Stimulated activated naive CD8-positive, alpha-beta T cell treated with anti-CD3 and anti-CD28 coated beads, Interleukin-15, Interleukin-2, amounts not matched to agents 100 U/mL and 50 U/mL, for 24 hours (primary cell): ENCODE measurements at places on chromosomes 13 and 19.

GRCh38 chr13:42478531-42479156 lies 95.3 kb upstream of the TNFSF11 start:
- no peak for DNase-seq

DNA sequence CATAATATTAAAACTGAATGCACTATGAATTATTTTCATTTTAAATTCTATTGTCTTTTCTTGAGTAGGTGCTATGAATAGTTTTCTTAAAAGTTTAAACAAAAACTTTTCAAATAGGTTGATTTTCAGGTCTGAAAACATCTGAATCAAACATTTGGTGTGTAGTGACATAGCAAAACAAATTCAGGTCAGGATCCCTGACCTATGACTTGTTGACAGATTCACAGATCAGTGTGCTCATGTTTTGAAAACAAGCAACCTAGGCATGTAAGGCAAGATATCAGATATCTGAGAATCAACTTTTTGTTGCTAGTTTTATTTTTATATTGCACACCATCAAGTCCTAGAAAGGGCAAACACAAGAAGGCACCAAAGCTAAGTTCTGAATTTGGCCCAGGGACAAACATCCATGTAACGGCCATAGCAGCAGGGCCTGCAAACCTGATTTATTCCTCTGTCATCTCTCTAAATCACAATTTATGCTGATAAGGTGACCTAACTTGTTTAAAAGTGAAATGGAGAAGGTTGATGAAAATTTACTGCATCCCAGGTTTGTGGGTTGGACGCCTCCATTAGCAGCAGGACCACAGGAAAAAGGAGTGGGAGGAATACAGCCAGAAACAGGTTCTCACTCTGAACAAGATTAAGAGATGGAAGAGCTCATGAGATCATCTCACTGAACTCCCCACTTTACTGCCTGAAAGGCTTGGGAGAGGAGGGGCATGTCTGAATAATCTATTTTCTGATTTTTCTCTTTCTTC lies 337.7 kb downstream of the KCNRG start:
- no peak for DNase-seq

DNA sequence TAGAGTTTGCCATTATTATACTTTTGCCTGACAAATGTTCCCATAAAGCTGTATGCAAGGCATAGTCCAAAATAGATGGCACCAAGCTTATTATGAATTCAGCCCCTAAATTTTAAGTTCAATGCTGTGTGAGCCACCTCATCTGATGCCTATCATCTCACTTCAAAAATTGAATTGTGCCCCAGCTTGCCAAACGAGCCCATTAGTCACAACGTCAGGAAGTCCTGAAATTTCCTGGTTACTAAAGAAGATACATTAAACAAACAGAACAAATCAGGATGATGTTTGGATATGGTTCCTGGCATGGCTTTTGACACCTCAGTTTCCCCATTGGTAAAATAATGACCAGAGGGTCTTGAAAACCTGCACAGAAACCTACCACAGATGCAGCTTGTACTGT lies 147.5 kb upstream of the SOX21 start:
- no peak for DNase-seq

GRCh38 chr13:75830842-75831241 lies 194.7 kb downstream of the LMO7 start:
- no peak for DNase-seq

- no peak for DNase-seq
Measured at GRCh38 chr19:48645620-48646000, 377 bp downstream of the CA11 start.

DNA sequence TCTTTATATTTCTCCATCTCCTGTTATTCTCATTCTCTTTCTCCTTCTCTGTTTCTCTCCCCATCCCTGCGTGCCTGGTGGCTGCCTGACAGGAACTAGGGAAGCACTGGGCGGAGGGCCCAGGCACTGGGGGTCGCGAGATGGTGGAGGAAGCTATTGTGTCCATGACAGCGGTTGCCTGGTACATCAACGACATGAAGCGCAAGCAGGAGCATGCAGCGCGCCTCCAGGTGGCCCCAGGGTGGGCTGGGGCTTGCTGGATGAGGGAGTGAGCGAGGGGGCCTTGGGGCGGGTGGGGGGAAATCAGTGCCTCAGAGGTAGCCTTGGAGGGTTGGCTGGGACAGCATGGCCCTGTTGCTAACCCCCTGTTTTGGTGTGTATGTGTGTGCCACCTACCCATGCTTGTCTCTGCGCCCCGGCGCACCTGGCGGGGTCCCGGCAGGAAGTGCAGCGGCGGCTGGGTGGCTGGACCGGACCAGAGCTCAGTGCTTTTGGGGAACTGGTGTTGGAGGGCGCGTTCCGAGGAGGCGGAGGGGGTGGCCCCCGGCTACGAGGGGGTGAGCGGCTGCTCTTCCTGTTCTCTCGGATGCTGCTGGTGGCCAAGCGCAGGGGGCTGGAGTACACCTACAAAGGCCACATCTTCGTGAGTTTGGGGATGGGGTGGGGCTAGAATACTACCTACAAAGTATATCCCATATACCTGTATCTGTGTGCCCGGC lies 5.2 kb downstream of the PLEKHG2 start:
- no peak for DNase-seq

DNA sequence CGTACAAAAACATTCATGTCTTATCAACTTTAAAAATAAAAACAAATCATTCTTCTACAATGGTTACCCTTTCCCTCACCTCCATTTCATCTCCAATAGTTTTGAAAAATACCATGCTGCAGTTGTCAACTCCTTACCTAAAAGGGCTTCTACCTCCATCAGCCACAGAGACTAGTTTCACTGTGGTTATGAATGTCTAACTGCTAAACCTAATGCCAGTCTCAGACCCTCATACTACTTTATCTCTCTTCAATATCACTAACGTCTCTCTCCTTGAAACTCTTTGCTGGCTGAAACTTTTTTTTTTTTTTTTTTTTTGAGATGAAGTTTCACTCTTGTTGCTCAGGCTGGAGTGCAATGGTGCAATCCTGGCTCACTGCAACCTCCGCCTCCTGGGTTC lies 27.1 kb downstream of the LNX2 start:
- DNase-seq: no peak

DNA sequence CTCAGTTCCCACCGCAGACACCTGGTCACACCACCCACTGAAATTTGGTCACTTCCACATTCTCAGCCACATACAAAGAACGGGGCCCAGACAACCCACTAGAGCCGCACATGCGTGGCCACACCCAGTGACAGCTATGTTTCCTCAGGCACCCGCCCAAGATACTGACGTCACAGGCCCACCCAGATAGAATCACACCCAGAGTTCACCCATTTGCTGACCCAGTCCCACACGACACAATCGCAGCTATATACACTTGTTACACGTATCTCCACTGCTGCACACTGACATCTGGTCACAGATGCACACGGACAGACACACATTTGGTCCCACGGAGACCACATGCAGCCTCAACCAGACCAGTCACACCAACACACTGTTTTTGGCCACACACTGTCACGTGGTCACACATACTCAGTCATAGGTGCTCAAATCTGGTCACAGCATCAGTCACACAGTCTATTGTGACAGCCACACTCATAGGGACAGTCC lies 2.9 kb downstream of the NUMBL start:
- no peak for DNase-seq

DNA sequence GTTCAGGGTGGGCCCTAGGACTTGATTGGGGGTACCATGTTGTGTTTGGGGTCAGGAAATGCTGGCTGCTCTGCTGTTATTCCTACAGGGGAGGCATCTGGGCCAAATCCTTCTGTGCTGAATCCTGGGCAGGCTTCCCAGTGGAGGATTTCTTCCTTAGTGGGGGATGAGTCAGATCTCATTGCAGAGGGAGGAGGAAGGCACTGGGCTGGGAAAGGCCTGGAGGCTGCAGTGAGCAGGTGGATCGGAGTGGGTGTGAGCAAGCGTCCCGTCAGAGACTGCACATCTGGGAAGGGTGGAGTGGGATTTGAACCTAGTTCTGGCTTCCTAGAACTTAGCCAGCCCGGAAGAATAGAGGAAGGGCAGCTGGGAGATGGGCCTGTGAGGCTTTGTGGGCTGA lies 11.5 kb downstream of the CCDC124 start:
- no peak for DNase-seq

DNA sequence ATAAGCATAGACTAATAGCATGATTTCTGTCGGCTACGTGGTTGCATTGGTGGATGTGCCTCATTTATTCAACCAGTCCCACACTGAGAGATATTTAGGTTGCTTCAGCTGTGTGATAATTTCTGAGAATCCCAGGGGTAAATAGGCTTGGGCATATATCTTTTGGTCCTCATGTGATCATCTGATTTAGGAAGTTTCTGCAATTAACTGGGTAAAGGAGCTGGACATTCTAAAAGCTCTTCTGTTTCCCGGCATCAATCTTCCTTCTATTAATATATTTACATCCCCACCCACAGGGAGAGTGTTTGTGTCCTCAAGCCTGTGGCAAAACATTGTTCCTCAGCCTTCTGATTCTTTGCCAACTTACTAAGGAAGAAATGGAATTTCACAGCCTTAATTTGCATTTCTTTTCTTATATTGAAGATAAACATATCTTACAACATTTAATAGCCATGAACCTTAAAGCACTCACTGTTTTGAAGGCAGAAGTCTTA lies 431.6 kb downstream of the RFC3 start:
- no peak for DNase-seq

GRCh38 chr19:21256722-21257121 lies 72.5 kb downstream of the ZNF708 start:
- DNase-seq: no peak

- no peak for DNase-seq
Measured at GRCh38 chr19:42497492-42498168, 30.7 kb downstream of the CEACAM1 start.

- DNase-seq: no peak
Measured at GRCh38 chr13:111636271-111636670, 315.8 kb downstream of the TEX29 start.

DNA sequence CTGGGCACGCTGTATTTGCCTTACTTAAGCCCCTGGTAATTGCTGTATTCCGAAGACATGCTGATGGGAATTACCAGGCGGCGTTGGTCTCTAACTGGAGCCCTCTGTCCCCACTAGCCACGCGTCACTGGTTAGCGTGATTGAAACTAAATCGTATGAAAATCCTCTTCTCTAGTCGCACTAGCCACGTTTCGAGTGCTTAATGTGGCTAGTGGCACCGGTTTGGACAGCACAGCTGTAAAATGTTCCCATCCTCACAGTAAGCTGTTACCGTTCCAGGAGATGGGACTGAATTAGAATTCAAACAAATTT lies 676 bp downstream of the BRCA2 start:
- no peak for DNase-seq
